ENCODE measurements at places on chromosomes 11 and 22.

- DNase-seq: no peak
Measured at GRCh38 chr11:47004595-47005033, 68.1 kb downstream of the CSTPP1 start.

DNA sequence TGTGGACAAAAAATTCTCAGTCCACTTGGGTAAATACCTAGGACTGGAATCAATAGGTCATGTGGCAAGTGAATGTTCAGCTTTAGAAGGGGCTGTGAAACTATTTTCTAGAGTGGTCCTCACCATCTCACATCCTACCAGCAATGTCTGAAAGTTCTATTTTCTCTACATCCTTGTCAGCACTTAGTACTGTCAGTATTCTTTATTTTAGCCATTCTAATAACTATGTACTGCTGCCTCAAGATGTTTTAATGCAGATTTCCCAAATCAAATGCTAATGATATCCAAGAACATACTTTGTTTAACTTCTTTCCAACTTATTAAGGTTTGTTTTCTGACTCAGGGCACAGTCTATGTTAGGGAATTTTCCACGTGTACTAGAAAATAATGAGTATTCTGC, 317.0 kb downstream of the BRD1 start:
- DNase-seq: no peak

- DNase-seq: no peak
Measured at GRCh38 chr22:29128891-29129807, 56.3 kb downstream of the KREMEN1 start.

GRCh38 chr11:12281571-12282478, 95.5 kb upstream of the PARVA start:
- DNase-seq: peak; percentile 63

DNA sequence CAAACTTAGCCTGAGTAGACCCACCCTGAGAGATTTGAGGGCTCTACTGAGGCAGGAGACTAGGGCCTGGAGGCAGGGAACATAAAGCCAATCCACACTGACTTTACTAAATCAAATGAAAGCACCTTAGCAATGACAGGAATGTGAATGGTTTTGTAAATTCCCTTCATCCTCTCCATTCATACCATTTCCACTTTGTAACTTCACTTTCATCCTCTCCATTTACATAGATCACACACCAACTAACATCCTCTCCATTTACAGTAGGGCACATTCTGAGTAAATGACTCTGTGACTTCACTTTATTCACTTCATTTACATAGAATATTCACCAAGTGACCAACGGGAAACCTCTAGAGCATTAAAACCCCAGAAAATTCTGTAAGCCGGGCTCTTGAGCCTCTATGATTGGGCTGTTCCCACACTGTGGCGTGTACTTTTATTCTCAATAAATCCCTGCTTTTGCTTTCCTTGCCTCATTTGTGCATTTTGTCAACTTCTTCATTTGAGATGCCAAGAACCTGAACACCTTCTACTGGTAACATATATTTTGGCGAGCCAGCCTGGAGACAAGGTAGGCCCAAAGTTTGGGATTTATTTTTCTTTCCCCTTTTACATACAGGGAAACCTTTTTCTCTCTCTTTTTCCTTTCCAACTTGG, 82.9 kb downstream of the PIWIL4 start:
- no peak for DNase-seq

DNA sequence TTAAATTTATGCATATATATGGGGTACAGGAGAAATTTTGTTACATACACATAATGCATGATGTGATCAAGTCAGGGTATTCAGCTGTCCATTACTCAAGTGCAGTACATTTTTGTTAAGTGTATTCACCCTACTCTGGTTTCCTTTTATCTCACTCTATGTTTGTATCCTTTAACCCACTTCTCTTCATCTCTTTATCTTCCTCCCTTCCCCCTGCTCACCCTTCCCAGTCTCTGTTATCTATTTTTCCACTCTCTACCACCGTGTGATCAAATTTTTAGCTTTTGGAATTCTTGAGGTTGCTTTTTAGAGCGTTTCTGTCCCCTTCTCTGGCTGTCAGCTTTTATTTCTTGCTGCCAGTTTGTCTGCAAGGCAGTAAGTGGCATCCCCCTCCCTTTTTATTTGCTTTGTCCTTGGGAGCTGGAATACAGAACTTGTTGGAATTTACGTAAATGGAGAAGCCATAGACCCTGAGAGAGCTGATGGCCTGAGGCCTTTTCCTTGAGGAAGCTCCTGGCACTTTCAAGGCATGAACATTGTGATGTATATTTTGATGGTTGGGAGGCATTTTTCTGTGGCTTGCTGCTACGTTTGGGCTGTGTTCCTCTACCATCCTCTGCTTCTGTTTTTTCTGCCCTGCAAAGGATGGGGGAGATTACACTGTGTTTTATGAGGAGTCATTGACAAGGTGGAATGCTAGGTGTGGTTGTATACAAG, 148.6 kb downstream of the LDLRAD3 start:
- DNase-seq: no peak

GRCh38 chr11:114612686-114613085, 17.1 kb upstream of the NXPE4 start:
- DNase-seq: no peak

DNA sequence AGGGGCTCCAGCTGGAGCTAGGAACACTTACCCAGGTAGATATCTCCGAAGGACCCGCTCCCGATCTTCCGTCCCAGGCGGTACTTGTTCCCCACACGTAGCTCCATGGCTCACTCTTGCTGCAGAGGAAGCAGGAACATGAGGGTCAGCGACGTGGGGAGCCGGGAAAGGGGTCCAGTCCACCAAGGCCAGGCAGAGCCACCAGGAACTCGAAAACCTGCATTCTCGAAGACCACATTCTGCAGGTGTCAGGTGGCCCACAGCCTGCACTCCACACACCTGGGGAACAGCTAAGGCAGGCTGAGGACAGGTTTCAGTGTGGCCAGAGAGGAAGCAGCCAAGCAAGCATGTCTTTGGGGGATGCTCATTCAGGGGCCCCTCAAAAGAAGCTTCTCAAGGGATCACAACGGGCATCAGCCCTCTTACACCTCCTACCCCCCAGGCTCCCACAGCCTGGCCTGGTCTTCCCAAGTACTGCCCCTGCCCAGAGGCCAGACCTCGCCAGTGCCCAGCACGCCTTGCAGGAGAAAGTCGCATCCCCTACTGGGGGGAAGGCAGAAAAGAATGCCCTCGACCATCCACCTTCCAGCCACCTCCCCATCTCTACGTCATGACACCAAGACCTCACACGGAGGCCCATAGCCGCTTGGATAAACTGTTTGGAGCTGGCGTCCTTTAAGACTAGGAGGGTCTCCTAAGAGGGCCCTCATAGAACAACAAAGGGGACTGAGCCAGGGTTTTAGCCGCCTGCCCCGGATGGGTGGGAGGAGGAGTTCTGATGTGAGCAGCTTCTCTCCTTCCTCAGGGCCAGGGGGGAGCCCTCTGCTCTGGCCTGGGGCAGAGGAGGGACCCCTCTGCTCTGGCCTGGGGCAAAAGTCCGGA, 2.9 kb downstream of the CSNK1E start:
- no peak for DNase-seq

DNA sequence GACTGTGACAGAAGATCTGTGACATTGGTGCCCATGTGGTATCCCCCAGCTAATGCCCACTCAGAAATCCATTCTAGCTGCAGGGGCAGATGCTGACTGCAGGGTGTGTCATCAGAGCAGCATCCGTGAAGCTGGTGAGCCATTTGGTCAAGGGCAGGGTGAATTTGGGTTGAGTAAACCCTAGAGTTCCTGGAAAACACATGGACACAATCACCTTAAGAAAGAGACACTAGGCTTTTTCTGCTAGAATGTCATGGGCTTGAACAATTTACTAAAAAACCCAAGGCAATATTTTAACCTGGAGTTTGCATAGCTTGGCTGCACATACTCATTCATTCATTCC, 100.0 kb downstream of the ADAMTS15 start:
- no peak for DNase-seq

DNA sequence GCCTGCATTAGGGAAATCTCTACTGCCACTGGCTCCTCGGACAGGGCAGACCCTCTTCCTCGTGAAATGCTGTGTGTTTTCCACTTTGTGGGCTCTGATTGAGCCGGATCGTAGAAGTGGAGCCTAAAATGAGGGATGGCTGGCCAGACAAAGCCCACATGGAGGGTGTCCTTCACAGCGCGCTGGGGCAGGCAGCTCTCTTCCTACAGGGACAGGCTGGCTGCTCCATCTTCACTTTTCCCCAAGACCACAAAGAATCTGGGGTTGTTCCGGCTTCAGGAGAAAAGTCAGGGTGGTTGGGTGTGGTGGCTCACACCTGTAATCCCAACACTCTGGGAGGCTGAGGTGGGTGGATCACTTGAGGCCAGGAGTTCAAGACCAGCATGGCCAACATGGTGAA, 94.9 kb downstream of the MORC2 start:
- no peak for DNase-seq

GRCh38 chr11:1160231-1161101, 2.7 kb downstream of the MUC5AC start:
- DNase-seq: no peak

DNA sequence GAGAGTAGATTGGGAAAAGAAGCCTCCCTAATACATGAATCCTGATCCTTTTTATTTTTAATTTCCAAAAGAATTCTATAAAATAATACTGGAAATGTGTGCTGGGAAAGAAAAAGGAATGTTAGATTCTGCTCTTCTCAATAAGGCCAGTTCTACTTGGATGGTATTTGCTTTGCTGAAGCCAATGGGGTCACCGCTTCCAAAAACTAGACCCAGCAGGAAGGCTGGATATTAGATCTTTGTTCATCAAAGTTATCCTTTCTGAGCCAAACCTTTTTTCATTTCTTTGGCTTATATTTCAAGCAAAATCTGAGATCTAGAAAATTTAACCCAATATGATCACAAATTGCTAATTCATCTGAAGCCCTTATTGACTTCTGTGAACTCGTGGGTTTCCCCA, 41.4 kb downstream of the SCUBE2 start:
- no peak for DNase-seq

- DNase-seq: no peak
Measured at GRCh38 chr11:100501450-100501849, 185.6 kb upstream of the ARHGAP42 start.

- no peak for DNase-seq
Measured at GRCh38 chr11:12079726-12080556, 30.4 kb upstream of the MICAL2 start.

DNA sequence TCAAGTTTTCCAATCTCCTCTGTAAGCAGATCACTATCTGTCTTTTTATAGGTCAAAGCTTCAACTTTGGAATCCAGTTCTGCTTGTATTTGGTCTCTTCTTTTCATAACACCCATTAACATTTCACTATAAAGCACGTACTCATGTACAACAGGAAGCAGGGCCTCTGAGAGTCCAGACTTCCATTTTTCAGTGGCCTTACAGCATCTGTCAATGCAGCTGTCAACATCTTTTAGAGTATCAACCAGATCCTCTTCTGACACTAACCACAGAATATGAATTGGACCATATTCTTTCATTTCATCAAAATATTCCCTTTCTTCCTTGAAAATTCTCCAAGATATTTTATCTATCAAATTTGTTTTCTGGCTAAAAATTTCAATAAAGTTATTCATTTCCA, 24.7 kb upstream of the SLN start:
- DNase-seq: no peak

GRCh38 chr22:32075997-32076760, 33.1 kb downstream of the SLC5A1 start:
- no peak for DNase-seq
